ENCODE measurements at places on chromosomes 1 and 21.
A peak's percentile ranks its signal among the peaks of the same experiment; 100 is the strongest.

DNA sequence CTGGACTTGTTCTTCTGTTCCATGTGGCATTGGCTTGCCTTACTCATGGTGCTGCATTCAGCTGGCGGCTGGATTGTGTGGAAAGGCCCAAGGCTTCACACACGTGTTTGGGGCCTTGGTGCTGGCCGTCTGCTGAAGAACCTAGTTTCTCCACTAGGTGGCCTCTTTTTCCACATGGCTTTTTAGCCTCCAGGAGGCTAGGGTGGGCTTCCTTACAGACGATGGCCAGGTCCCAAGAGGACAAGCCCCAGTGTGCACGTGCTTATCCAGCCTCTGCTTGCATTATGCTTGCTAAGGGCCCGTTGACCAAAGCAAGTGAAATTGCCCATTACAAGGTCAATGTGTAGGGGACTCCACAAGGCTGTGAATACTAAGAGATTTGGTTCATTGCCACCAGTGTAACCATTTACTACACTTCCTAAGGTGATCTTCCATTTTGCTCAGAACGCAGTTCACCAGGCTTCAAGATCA lies 47.5 kb upstream of the FOXO6 start:
- peak; percentile 47 for DNase-seq

DNA sequence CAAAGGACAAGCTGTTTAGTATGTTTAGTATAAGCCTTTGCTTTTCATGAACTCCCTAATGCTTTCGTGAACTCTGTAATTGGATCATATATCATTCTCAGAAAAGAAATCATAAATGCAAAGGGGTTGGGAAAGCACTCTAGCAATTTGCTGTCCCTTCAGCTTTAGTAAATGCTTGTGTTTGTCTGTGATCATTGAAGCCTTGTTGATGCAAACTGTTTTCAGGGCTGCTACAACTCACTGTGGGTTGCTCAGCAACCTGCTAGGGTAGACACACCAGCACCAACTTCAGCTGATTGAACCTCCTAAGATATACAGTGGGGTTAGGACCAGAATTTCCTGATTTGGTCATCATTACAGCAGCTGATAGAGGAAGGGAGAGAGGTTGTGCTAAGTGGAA lies 95.0 kb downstream of the SGIP1 start:
- DNase-seq = no peak

DNA sequence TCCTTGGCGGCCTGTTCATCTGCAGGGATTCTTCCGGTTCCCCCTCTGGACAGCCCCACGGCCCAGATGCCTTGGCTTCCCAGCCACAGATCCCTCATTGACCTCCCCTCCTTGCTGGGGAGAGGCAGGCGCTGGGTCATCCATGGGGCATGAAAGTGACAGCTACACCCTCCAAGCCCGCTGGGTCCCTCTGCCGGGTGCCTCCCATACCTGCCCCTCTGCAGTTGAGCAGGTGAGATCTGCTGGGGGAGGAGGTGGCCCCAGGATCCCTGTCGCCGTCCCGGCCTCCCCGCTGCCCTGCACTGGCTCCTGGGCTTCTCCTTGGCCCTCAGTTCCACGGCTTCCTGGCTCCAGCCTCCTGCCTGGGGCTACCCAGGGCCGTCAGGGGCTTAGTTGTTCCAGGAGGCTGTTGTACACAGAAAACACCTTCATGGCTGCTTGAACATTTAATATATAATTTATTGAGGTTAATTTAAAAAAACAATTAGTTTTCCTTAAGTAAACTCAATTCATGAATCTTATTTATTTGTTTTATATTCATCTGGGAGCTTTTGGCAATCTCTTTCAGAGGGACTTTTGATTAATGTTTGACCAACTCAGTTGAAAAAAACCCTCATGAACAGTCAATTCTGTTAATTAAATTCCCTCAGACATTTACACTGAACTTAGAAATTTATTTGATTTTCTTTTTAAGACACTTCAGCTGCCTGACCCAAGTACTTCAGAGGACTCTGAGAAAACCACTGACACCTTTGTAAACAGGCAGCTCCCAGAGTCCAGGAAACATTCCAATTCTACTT lies 67.6 kb upstream of the ABCG1 start:
- DNase-seq = no peak

- no peak for DNase-seq
Observed at GRCh38 chr1:54640863-54641836, at the start of gene MROH7. TSS of gene MROH7 (plus strand) at chr1:54641786. CDS start at chr1:54652927, 11,141 bp downstream.

DNA sequence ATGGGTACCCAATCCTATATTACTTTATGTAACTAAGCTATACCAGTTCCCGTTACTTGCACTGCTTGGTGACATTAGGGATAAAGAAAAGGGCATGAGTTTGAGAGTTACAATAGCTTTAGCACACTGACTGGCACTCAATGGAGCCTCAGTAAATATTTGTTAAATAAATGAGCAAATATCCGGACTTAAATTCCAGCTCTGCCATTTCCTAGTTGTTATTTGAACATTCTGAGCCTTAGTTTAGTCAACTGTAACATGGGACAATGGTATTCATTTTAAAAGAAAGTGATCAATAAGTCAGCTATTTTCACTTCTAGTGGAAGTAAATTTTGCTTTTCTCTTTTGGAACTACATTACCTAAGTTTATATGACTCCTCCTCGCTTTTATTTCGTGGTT lies 198.7 kb downstream of the ZC3H11B start:
- no peak for DNase-seq

DNA sequence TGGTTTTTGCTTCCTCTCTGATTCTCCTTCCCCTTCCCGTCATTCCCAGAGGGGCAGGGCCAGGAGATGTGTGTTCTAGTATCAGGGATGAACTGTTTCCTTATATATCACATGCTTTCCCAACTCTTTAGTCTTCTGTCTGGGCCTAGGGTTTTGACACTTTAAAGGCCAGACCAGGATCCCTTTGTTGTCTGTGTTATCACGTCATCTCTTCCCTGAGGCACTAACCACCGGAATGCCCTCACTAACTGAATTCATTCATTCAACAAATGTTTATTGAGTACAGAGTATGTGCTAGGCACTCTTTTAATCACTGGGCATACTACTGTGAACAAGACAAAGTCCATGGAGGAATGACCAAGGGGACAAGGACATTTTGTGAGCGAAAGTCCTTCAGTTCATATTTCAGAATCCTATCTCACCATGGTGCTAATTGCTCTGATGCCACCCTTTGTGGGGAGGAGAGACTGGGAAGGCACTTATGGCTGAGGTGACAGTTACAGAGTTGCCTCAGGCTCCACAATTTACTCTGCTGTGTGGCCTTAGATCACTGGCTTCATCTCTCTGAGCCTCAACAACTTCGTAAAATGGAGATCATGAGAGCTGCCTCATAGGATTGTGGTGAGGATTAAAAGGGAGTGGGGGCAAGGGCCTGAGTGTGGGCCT lies 12.0 kb upstream of the ZNF362 start:
- DNase-seq = no peak

GRCh38 chr1:164640686-164641352 lies 81.8 kb downstream of the PBX1 start:
- DNase-seq = no peak

- DNase-seq = peak; percentile 97
Observed at GRCh38 chr1:66335859-66336640, 197.9 kb upstream of the SGIP1 start.

- DNase-seq = no peak
Observed at GRCh38 chr1:244439391-244440032, 12.2 kb downstream of the ADSS2 start.

- DNase-seq = peak; percentile 43
Observed at GRCh38 chr1:154791292-154792166, 78.6 kb downstream of the KCNN3 start.

GRCh38 chr1:72280711-72281110 lies 1.6 kb downstream of the NEGR1 start:
- no peak for DNase-seq

DNA sequence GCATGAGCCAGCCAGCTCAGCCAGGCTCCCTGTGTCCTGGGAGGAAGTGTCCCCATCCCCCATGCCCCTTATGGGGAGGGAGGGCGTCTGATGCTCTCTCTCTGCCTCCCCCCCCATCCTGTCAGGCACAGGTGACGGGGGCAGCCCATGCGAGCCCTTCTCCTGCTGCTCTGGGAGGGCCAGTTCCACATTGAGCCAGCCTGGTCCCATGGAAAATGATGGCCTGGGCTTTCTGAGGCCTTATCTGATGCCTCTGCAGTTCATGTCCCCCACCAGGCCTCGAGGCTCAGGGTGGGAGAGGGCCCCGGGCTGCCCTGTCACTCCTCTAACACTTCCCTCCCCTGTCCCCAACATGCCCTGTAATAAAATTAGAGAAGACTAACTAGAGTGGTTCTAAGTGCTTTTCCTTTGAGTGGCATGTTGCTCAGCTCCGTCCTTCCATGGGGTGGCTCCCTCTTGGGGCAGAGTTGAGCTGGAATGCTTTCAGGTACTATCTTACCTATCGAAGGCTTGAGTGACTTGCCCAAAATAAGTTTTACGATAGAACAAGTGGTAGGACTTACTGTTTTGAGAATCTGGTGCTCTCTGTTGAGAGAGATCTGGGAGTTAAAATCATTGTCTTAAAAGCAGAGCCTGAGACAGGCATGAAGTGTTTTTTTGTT lies 1.8 kb upstream of the MTFR1L start:
- DNase-seq = no peak

DNA sequence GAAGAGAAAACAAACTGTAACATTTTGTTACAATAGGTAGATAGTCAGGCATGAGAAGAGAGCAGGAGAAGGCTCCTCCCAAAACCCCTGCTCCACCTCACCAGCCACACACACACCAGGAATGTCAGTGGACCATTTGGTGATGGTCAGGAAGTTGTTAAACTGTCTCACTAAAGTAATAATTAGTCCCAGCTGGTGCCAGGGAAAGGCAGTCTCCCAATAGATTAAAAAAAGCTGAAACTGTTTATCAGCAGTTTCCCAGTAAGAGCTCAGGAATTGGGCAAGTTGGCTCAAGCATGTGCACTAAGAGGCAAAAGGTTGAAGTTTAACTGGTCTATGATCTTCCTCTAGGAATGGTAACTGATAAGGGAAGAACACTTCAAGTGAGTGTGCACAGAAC lies 249.6 kb downstream of the COL11A1 start:
- no peak for DNase-seq

DNA sequence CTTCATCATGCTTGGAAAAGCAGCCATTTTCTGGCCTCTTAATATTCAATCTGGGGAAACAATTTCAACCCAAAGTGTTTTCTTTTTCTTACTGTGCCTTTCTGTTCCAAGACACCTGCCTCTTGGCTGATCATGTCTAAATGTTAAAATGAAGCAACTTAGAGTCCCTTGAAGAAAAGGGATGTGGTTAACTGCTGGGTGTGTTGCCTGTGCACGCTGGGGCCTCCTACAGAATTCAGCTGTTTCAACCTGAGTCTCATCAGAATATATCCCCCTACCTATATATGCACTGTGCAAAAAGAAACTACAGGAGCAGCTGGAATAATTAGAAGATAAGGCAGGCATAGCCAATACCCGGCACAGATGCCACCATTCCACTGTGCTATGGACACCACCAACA lies 222.0 kb downstream of the OMA1 start:
- DNase-seq = peak; percentile 16

- no peak for DNase-seq
Observed at GRCh38 chr1:50852889-50853288, 107.2 kb downstream of the FAF1 start.

DNA sequence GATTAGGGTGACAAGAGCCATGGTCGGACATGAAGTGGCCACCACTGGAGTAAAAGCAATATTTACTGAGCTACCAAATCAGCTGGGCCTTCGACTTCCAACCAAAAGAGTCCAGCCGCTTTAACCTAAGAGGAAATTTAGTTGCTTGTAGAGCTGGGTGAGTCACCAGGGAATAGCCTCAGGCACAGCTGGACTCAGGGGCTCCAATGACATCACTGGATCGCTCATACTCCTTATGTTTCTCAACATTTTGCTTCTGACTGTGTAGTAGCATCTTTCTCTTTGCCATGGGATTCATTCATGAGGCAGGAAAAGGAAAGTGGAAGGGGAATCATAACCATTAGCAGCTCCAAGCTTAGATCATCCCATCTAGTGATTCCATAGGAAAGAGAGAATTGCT lies 664.4 kb downstream of the MATN1 start:
- DNase-seq = no peak

GRCh38 chr1:156625436-156626078 lies 6.3 kb downstream of the HAPLN2 start:
- DNase-seq = peak; percentile 52

GRCh38 chr1:110390692-110391245 lies at the start of gene SLC16A4:
TSS of gene SLC16A4 (minus strand) at chr1:110391026. CDS start at chr1:110389323, 1,703 bp downstream.
- no peak for DNase-seq

GRCh38 chr21:34200288-34200905 lies 127.0 kb downstream of the MRPS6 start:
- DNase-seq = peak; percentile 74

- DNase-seq = peak; percentile 14
Observed at GRCh38 chr1:207418351-207418750, 35.8 kb upstream of the CR2 start.

DNA sequence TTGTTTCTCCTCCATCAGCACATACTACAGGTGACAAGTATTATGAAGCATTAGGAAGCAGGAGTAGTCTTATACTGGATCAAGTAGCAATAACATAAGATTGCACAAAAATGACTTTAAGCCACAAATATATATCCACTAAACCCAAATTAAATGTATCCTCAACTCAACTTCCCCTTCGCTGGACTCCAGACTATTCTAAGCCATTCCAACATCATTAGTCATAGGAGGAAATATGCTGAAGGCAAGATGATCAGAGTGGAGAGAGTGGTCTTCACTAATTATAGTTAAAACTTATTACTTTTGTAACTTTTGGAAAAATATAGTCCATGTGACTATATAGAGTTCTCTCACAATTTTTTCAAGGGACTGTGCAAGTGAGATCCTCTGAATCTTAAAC lies 390.7 kb upstream of the ZP4 start:
- no peak for DNase-seq

DNA sequence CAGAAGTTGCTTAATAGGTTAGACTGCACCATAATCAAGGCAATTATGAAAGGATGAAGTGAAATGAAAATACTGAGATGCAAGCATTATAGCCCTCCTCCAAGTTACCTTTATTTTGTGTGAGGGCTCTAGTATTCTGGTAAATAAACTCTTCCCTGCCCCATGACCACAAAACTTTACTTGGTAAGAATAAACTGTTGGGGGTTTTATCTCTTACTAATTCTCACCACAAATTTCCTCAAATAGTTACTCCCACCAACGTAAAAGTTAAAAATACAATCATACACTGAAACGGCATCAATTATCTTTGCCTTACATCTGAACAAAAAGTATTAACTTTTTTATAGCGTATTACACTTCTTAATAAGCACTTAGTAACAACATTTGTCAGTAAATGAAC lies 29.5 kb downstream of the C21orf91 start:
- DNase-seq = peak; percentile 30

DNA sequence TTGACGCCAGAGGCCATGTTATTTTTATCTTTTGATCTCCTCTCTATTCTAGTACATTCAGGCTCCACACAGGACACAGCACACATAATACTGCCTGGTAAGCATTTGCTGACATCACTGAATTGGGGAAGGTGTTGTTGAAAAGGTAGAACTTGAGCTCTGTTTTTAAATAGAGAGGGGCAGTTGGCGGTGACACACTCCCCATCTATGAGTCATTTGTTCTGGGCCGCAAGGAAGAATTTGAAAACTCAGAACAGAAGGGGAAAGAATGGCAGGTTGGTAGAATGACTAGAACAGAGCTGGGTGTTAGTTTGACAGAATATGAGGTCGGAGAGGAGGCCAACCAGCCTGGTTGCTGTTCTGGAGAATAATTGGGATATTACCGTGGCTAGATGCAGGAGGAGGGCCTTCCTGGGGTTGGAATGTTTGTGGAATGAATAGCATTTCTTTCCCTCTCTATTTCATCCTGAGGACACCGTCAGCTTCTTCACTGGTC lies 52.1 kb upstream of the ERRFI1 start:
- DNase-seq = no peak

All from NB4 (cell line).